ENCODE measurements at places on chromosomes 5 and 9.
A peak's percentile ranks its signal among the peaks of the same experiment; 100 is the strongest.

DNA sequence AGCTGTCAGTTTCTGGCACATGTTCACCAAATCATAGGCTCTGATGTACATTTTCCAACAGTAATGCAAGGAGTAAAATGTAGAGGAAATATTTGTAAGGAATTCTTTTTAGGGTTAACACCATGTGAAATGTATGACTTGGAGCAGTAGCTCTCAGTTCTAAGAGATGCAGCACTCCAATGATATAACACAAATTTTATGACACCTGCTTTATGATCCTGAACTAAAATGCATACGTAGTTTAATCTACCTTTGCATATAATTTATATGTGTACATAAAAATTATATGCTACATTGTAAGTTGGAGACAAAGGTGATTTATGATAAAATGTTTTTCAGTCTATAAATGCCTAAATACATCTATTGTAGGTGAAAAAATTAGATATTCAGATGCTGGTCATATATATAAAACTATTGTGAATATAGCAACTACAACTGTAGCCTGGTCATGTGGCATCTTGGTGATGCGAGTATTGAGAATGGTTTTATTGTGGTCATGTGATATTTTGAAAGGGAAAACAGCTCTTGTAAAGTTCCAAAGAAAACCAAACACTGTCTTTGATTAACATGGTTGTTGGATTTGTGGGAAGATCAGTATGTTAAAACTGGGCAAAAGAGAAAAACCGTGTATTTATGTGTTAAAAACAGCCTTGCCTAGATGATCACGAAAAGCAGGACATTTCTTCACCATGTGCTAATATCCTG lies 171.0 kb downstream of the TRIO start:
- DNase-seq, result no peak

- no peak for DNase-seq
Measured at GRCh38 chr5:65021527-65022226, 252.9 kb downstream of the CWC27 start.

DNA sequence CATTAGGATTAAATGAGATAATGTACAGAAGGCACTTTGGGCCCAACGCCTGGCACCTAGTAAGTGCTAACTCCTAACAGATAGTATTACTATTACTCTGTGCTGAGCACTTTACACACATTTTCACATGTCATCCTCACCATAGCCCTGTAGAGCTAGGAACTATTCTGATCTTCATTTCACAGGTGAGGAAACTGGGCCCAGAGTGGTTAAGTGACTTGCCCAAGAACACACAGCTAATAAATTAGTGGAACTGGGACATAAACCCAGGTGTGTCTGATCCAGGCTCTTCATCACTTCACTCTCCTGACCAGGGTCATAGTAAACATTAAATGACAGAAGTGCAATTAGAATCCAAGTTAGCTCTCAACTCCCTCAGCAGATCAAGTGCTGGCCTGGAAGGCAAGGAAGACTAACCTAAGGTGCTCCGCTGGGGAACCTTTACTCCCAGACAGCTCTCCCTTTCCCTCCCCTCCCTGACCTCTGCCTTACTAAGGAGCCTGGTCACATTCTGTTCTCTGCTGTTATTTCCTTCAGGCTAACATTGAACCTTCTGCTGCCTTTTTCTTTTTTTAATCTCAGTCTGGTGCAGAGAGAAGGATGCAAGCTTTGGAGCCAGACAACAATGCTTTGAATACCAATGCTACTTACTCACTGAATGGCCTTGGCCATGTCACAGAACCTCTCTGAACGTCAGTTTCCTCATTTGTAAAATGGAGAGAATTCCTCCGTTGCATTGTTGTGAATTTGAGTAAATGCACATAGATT lies 4.1 kb upstream of the ADRA1B start:
- no peak for DNase-seq

DNA sequence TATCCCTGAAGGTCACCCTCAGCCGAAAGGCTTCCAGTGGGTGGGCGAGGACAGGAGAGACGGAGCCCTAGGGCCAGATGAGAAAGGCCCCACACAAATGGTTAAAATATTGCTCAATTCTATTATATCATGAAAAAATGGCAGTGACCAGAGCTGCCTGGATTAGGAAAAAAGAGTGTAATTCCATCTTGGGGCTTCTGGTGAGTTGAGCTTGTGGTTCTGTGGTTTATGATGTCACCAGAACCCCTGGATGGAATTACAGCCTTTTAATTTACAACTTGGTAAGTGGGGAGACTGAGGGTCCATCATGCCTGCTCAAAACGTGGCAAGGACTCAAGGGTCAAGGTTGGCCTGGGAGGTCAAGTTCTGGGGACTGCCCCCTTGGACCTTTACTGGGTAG lies 55.5 kb upstream of the STC2 start:
- no peak for DNase-seq

DNA sequence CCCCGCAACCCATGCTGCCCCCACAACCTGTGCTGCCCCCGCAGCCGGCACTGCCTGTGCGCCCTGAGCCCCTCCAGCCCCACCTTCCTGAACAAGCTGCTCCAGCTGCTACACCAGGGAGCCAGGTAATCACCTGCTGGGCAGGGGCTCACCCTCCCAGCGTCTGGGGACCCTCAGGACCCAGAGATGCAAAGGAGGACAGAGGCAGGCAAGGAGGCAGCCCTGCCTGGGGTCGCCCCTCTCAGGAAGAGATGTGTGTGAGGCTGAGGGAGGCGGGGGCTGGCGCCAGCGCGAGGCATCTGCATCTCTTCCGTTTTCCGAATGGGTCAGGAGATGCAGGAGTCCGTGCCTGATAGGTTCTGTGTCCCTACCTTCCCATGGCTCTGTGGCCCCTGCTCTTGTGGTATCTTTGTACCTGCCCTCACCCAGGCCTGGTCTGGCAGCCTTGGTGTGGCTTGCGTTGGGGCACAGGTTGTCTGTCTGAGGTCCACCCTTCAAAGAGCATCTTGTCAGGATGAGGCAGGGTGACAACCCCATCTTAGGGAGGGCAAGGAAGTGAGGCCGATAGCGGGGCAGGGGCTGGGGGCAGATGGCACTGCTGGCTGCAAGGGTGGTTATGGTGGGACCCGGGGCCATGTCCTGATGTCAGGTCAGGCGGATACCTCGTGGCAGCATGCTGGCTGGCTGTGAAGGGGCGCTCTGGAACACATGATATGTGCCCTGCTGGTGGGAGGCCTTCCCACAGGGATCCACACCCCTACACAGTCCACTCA lies 75.7 kb downstream of the WNK2 start:
- no peak for DNase-seq

GRCh38 chr5:16559702-16560101 lies 57.1 kb downstream of the RETREG1 start:
- DNase-seq, result no peak

DNA sequence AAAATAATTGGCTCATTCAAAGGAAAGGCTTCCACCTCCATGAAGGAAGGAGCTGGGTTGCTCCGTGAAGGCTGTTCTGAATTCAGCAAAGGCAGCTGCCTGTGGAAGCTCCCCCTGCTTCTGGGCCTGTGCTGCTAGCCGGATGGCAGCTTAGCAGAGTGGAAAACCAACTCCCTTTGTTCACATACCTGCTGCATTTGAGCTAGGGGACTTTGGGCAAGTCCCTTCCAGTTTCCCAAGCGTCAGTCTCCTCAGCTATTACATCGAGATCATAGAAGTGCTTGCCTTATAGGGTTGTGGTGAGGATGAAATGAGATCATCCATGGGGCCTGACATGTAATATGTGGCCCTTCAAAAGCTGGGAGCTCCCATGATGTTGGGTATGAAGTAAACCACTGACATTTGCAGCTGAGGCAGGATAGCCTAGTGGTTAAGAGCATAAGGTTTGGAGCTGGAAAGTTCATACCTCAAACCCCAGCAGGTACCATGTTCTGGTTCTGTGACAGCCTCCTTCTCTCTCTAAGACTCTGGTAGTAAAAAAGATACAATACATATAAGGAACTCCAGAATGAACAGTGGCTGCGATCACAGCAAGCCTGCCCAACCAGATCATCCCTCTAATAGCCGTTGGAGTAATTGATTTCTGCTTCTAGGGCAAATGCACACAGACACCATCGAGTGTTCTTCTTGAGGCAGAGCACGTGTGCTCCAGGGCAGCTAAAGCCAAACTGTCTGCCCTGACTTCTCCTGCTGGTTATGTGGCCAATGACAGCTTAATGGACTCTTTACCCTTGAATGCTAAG lies 11.0 kb upstream of the DENND1A start:
- DNase-seq, result no peak

DNA sequence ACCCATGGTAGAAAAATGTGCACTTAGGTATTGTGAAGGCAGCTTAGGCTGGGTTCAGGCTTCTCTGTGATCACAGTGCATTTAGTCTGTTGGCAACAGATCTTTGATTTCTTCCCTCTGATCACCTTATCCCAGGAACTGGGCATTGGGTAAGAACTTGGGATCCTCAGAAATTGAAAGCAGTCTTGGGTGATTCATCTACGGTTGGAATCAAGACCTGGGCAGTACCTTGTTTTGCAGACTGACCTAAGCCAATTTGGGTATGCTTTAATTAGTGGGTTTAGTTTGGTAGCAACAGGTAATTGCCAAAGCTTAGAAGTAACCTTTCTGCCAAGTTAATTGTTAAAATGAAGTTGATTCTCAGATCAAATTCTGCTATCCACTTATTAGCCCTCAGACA lies 17.8 kb downstream of the ENTREP1 start:
- DNase-seq, result no peak

DNA sequence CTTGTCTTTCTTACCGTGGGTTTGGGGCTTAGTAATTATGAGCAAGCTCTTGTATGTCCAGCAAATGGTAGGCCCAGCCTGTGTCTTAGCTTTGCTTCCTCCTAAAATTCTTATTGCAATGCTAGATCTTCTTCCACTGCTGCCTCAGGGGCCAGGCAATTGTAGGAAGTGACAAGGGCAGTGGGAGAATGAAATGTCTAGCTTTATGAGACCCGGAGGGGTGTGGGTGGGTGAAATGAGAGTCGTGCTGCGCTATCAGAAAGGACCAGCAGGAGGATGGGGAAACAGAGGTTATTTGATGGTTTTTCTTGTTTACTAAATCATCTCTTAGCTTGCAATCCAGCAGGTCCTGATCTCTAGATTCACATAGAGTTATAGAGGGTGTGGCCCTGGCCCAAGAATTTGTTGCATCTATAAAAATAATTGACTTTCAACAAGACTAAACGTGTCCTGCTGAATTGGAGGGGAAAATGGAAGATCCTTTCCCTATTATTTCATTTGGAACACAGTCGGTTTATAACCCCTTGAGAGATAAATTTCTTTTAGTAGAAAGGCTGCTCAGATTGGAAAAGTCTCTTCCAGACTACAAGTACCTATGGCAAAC lies 43.7 kb downstream of the ZNF366 start:
- no peak for DNase-seq

DNA sequence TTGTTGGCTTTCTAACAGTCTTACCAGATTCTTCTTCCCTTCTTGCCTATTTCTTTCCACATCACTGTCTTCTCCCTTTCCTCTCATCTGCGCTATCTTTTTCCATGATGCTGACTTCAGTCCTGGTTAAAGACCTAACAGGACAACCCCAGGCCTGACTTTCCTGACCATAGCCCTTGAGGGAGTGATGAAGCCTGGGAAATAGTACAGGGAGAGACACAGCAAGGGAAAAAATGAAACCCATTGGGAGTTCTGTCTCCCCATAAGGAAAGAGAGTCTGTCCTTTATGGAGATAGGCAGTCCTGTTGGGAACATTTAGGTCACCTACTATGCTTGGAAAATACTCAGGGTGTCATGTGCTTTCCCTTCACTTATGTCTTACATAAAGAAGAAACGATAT lies 92.7 kb downstream of the GIN1 start:
- DNase-seq, result no peak

DNA sequence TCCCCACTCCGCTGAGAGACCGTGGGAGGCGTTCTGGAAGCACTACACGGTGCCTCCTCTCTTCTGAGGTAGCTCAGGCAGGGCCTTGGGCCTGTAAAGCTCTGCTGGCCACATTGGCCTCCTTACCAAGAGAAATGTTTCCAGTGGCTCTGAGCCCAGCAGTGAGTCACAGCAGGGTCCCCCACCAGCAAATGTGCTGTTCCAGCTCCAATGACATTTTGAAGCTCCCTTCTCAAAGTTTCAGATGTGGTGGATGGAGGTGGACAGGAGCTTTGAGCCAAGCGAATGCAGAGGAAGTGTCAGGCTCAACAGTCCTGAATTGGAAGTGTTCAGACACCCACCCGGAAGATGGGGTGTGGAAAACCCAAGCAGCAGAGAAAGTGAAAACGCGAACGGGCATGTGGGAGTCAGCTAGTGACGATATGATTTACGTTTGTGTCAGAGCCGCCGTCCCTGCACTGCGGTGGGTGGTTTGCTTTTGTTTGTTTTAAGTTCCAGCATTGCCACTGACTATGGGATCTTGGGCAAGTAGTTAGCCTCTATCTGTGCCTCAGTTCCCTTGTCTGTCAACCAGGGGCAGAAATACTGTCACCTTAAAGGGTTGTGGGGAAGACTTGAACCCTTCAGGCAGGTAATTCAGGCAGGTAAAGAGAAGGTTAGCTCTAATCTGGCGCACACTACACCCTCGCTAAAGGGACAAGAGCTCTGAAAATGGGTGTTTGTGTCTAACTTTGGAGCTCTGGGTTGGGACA lies 38.2 kb downstream of the C5orf15 start:
- DNase-seq, result peak; percentile 45

DNA sequence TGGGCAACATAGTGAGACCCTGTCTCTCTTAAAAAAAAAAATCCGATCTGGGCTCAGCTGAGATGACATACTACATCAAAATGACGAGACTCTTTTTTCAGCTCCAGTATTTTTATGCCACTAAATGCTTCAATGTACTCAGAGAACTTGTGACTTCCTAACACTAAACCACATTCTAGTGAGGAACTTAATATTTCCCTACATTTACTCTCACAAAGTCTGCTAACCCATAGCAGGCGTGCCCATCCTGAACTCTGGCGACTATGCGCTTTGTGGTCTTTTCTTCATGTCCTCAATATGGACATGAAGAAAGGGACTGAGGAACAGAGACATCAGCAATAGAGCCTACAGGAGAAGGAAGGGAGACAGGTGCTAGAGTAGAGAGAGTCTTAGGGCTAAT lies 41.3 kb downstream of the ITK start:
- DNase-seq, result no peak

DNA sequence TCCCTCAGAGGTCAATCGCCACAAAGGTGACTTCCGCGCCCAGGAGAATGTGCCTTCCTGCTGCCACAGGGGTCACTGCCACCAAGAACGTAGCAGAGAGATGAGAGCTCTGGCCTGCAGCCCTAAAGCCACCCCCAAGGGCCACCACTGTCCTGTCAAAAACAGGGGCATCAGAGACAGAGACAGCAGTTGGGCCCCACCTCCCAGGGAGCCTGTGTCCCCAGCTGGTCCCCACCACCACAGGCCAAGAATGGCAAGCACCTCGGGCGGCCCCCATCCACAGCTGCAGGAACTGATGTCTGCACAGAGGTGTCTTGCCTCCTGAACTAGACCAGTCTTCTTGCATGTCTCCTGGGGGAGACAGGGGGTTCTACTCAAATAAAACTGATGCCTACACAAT lies 5.8 kb downstream of the SPATA31E1 start:
- no peak for DNase-seq

GRCh38 chr9:121589986-121590385 lies 61.4 kb upstream of the DAB2IP start:
- no peak for DNase-seq

- no peak for DNase-seq
Measured at GRCh38 chr9:134522976-134523375, 118.6 kb upstream of the COL5A1 start.

GRCh38 chr5:83972236-83972635 lies 251.6 kb upstream of the HAPLN1 start:
- no peak for DNase-seq

GRCh38 chr5:180162304-180162661 lies 46.7 kb downstream of the RASGEF1C start:
- DNase-seq, result no peak
